ENCODE measurements at places on chromosomes 7 and 10.

GRCh38 chr10:121536310-121536913 lies 61.8 kb downstream of the FGFR2 start:
- no peak for DNase-seq

DNA sequence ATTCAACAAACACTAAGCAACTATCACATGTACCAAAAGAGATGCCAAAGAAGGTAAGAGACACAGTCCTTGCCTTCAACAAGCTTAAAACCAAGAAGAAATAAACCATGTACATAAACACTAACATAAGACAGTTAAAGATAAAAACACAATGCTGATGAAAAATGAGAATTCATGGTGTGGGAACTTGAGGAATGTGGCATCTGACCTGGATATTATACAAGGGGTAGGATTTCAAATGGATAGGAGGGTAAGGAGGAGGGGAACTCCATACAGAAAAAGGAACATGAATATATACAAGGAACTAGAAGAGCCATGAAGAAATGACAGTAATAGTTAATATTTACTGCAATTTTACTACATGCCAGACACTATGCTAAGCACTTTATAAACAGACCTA lies 11.0 kb downstream of the HIBADH start:
- DNase-seq = peak; percentile 8

DNA sequence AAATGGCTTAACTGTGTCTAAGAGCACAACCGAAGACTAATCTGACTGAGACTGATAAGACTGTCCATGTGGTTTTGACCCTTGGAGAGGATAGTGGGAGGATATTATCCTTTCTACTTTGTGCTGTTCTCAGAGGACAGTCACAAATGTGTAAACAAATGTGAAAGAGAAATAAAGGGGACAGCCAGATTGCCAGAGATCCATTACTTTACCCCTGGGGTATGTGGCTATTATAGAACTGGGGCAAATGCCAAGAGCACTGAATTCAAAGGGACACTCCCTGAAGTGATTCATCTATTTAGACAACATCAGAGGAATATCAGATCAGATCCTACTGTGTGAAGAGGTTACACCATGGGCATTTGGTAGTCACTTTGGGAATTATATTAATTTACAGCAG lies 154.7 kb downstream of the RNLS start:
- peak; percentile 10 for DNase-seq

DNA sequence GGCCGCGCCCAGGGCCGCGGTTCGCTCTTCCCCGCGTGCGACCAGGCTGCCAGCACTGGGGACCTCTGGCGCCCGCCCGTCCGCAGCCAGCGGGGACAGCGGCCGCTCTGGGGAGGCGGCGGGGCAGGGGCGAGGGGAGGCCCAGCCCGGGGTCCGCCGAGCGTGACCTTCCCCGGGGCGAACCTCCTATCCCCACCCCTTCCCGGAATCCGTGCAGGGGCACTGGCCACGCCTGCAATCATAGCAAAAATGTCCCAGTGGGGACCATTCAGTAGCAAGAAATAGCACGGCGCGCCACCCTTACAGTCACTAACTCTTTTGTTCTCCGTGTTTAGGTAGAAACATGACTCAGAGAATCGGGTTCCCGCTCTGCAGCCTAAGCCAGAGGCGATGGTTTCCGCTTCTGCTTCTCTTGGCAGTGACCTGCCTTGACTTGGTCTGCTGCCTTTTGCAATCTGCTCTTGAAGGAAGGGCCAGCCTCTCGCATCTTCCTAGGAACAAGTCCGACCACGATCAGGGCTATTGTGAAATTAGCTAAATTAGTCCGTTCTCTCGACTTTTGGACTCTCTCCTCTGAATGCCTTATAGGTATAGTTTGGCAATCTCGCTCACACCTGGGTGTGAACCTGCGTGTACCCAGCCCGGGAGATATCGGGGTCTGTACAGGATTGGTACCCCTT lies 79.3 kb upstream of the ACBD5 start:
- peak; percentile 19 for DNase-seq

GRCh38 chr10:95408148-95408960 lies 117.6 kb upstream of the PDLIM1 start:
- DNase-seq = peak; percentile 33

GRCh38 chr10:11046776-11047160 lies 29.1 kb downstream of the CELF2 start:
- no peak for DNase-seq

Measured in GM03348 (cell line).